Activated CD8-positive, alpha-beta memory T cell treated with anti-CD3 and anti-CD28 coated beads for 1 hour (primary cell): ENCODE measurements at places on chromosomes 11 and 22.

DNA sequence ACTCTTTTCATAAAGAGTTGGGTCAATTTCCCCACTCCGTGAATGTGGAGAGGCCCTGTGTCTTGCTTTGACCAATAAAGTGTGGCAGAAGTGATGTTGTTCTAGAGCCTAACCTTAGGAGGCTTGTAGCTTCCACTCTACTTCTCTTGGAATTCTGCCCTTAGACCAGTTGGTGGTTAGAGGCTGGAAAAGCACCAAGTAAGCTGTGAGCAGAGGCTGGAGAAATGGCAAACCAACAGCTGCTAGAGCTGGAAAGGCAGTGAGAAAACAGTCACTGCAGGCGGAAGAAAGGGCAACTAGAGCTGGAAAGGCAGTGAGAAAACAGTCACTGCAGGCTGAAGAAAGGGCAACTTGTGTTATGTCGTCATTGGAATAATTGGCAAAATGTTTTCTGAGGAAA is 29.8 kb upstream of the MSANTD2 start:
- DNase-seq, result no peak

GRCh38 chr22:37275134-37275533 is 7.2 kb upstream of the CYTH4 start:
- DNase-seq, result no peak

GRCh38 chr11:17786824-17787525 is 52.4 kb downstream of the KCNC1 start:
- DNase-seq, result no peak

DNA sequence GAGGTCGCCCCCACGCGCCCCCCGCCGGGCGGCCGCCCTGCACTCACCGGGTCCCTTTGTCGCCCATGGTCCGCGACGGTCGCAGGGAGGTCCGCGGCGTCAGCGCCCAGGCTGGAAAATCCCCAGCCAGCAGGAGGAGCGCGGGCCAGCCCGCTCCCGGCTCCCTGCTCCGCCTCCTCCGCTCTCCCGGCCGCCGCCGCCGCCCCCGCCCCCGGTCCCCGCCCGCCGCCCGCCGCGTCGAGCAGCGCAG is at the start of gene ARRB1:
Gene ARRB1 (minus strand): TSS at position 121 of the 250 bp plus-strand sequence. CDS start 54 bp downstream, at position 67.
- DNase-seq, result no peak

- no peak for DNase-seq
These were observed 4.3 kb downstream of the SLC43A3 start for GRCh38 chr11:57422669-57423068.

- DNase-seq, result no peak
These were observed 14.9 kb upstream of the ISX start for GRCh38 chr22:35051013-35051535.

DNA sequence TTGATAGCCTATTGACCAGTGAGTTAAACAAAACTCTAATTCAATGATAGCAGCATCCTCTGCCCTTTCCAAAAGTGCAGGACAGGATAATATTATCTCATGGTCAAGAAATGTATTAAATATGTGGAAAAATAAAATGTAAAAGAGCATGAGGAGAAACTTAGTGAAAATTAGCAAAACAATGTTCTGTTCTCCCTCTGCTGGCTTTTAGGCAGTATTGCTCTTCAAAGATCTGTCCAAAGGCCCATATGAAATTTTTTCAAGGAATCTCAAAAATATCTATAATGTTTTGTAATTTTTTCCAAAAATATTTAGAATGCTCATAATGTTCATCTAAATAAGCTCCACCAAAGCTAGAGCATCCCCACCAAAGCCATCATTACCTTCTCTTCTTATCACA is 8.3 kb upstream of the ARL14EP start:
- no peak for DNase-seq

DNA sequence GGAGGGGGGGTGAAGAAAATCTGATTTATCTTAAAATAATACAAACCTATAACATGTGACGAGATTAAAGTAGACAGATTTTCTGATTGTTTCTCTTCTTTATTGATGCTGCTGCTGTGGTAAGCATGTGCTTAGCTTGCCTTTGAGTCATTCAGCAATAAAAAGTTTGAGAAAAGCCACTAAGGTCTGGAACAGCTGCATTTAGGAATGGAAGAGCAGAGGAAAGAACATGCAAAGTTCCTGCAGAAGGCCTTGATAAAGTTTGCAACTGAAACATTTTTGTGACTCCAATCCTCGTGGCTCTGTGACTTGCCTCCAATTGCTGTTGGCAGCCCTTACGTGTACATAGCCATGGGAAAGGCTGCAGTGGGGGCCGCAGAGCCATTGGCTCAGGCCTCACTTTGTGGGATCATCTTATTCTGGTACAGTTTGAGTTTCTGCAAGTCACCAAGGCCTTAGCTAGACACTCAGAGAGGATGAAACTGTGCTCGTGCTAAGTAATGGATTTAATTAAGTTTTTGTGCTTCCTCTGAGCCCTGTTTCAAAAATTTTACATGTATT is 370.2 kb downstream of the AASDHPPT start:
- DNase-seq, result no peak

- DNase-seq, result no peak
These were observed 49.5 kb downstream of the IGF2 start for GRCh38 chr11:2089536-2090165.

GRCh38 chr11:91527380-91528030 is 697.1 kb upstream of the FAT3 start:
- no peak for DNase-seq

DNA sequence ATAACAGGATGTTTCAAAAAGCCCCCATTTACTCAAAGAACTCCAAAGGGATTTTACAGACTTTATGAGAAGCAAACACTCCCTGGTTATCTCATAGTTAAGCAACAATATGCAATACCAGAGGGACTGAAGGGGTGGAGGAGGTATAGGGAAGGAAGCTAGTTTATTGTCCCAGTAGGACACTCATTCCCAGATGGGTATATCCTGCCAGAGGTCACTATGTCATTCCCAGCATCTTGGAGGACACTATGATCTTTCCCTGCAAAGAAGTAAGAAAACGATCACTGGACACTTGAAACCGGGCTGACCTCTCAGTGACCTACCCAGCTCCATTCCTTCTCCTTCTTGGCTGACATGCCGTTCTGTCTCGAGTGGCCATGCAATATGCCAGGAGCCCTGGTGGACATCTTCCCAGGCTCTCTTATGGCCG is 114.5 kb downstream of the NAT10 start:
- DNase-seq, result no peak

DNA sequence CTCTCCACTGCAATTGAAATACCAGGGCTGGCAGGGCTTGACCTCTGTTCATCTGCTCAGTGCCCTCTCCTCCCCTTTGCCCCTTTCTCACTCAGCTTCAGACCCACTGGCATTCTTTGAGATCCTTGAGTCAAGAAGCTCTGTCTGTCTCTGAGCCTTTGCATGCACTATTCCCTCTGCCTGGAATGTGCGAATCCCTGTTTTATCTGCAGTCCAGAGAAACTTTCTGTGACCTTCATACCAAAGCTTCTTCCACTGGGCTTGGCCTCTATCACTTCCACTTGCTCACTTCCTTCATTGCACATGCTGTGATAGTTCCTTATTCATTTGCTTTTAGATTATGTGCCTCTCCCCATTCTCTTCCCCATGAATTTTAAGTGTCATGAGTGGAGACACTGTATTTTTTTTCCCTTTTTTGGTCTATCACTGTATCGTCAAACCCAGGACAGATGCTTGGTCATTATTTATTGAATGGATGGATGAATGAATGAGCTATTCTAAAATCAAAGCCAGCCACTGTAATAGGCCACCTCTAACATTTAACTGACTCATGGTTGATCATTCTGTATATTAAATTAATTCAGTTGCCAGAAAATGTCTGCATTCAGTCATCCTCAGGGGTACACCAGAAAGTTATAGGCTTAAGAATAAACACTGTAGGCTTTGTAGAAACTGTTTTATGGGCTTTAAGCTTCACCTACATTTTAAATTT is 88.7 kb upstream of the TIMP3 start:
- DNase-seq, result no peak

DNA sequence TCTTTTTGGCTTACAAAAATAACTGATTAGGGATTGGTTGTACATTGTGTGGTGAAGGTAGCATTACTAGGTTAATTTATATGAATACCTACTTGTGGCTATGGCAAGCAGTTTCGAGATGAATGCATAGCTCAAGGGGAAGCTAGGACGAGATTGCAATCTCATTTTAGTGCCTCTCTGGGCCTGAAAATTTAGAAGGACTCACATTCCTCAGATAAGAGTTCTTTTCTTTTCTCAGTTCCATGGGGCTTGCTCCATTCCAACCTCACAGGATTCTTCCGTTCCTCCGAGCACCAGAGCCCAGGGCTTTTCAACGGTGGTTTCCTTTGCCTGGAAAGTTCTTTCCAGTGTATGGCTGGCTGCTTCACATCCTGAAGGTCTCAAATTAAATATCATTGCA is 82.1 kb downstream of the CECR2 start:
- no peak for DNase-seq

- DNase-seq, result no peak
These were observed 3.4 kb upstream of the PIM3 start for GRCh38 chr22:49956914-49957825.

DNA sequence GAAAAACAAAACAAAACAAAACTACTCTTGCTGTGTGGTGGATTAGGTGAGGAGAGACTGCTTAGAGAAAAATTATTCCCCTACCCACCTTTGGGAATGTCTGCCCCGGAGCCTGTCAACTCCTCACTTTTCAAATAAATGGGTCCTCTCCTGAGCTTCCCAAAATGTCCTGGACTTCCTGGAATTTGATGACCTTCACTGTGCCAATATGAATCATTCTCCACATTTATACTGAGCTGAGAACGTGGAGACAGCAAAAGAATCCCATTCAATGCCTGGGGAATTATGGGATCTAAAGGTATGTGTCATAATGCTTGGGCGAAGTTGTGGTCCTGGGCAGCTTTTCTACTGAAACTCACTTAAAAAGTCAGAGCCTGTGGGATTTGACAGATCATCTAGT is 136.8 kb downstream of the KIF18A start:
- no peak for DNase-seq

GRCh38 chr11:122796128-122796717 is 42.1 kb upstream of the CRTAM start:
- peak; percentile 52 for DNase-seq

DNA sequence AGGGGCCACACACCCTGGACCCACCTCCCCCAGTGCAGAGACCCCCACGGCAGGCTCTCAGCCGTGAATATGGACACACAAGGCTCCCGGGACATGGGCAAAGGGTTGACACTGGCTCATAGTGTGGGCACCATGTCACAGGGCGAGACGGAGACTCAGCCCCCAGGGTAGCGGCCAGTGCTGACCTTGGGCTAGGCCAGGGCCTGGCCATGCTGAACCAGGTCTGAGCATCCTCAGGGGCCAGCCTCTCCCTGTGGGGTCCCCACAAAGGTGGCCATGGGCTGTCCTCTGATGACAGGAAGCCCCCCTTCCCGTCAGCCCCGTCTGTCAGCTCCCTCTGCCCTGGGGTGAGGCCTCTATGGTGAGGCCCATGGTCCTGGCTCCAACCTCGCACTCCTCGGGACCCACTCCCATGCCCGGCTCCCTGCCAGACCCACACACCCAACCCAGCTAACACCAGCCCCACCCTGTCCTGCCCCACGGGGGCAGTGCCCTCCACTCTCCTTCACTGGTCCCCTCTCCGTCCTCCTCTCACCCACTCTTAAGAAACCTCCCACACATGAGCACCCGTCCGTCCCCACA is 19.0 kb upstream of the PRODH start:
- DNase-seq, result no peak

DNA sequence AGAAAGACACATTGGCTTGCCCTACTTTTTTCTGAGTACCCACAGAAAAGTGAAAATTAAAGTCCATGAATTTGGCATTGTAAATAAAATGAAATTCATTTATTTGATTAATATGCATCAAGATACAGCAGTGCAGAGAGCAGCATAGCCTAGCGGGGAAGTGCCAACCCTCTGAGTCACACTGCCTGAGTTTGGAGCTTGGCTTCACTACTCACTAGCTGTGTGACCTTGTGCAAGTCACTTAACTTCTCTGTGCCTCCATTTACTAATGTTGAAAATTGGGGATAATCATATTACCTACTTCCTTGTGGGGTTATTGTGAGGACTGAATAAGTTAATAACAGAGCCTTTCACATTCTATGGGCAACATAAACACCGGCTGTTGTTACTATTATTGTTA is 111.5 kb upstream of the CSNK2A3 start:
- DNase-seq, result no peak

DNA sequence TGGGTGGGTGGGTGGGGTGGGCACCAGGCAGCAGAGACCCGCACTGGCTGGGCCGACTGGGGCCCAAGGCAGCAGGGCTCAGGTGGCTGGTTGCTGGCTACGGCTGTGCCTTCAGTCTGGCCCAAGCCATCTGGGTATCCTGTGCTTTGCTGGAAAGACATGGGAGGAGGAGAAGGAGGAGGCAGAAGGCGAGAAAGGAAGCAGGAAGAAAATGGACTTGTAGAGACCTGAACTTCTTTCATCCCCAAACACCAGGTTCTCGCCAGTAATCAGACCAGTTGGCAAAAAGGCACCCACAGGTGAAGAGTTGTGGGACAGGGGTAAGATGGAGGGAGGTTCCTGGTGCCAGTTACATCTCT is 78.8 kb downstream of the IGLL1 start:
- no peak for DNase-seq

- no peak for DNase-seq
These were observed 17.3 kb upstream of the RAPSN start for GRCh38 chr11:47466201-47466600.

DNA sequence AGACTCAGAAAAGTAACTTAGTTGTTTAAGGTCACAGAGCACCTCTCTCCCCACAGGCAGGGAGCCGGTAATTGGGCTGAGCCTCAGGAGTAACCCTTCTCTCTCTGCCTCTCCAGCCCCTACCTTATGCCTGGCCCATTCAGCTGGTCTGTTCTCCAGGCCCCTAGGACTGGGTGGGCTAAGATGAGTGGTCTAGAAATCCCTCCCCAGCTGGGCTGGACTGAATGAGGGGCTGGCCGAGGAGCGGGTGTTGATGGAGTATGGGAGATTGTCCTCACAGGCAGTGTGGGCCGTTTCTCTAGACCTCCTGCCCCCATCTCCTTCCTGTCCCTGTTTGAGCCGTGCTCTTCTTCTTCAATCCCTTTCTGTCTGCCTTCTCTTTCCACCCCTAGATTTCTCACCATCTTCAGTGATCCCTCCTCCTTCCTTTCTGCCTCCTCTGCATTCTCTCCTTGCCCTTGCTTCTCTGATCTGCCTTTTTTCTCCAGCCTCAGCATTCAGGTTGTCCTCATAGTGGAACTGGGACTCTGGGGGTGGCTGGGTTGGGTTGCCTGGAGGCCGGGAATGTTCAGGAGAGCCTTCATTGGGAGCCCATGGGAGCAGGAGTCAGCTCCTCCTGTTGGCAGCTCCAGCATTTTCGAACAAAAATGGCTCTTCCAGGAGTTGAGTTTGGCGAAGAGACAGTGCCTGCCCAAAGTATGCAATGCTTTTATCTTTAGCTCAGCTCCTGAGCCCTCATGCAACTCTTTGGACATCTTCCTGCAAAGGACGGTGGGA is 7.6 kb downstream of the ST3GAL4 start:
- DNase-seq, result no peak
